Breast epithelium (tissue), 4 donors: ENCODE measurements at places on chromosomes 7 and 10. TPM values are rescaled to one million over a fixed set of nuclear protein-coding genes. Genes with fewer than 3 reads are reported as not detected.

The ASNS gene
- total RNA-seq, result 16.5 TPM

The GNAT3 gene
- not detected for total RNA-seq

The GOT1 gene
- total RNA-seq, result 15.7 TPM

The GPR146 gene
- 56.8 TPM for total RNA-seq

The NUTM2D gene
- 2.4 TPM for total RNA-seq

The CYP3A5 gene
- total RNA-seq, result 15.4 TPM

The TRIM74 gene
- 0.16 TPM for total RNA-seq

The PLXDC2 gene
- total RNA-seq, result 101 TPM

The TMEM176B gene
- 75.5 TPM for total RNA-seq

The RET gene
- total RNA-seq, result 1.8 TPM

The HUS1 gene
- 31.5 TPM for total RNA-seq

The HOXA1 gene
- 0.33 TPM for total RNA-seq

The DENND2A gene
- total RNA-seq, result 6.9 TPM

The NME8 gene
- not detected for total RNA-seq

The ANKRD1 gene
- total RNA-seq, result 0.32 TPM

The LDB1 gene
- 29.6 TPM for total RNA-seq

The SERPINE1 gene
- 24.3 TPM for total RNA-seq

The GNB2 gene
- 197 TPM for total RNA-seq

The AMZ1 gene
- 0.33 TPM for total RNA-seq

The BEND7 gene
- total RNA-seq, result 17.7 TPM

The NUTM2E gene
- total RNA-seq, result 0.73 TPM

The PSTK gene
- total RNA-seq, result 3.7 TPM

The CTNNA3 gene
- 0.59 TPM for total RNA-seq

The SPDYE2B gene
- not detected for total RNA-seq

The AKAP9 gene
- total RNA-seq, result 193 TPM

The EVX1 gene
- total RNA-seq, result not detected

The ZWINT gene
- total RNA-seq, result 1.3 TPM

The GNGT1 gene
- not detected for total RNA-seq

The SHH gene
- not detected for total RNA-seq

The SPDYE1 gene
- total RNA-seq, result not detected

The RBP4 gene
- total RNA-seq, result 63.5 TPM
